CD4-positive, alpha-beta T cell treated with Interleukin-15 for 1 hour (primary cell): ENCODE measurements at places on chromosomes 3 and 15.
A peak's percentile ranks its signal among the peaks of the same experiment; 100 is the strongest.

GRCh38 chr3:99325402-99325801 is 313.0 kb upstream of the COL8A1 start:
- DNase-seq: no peak

DNA sequence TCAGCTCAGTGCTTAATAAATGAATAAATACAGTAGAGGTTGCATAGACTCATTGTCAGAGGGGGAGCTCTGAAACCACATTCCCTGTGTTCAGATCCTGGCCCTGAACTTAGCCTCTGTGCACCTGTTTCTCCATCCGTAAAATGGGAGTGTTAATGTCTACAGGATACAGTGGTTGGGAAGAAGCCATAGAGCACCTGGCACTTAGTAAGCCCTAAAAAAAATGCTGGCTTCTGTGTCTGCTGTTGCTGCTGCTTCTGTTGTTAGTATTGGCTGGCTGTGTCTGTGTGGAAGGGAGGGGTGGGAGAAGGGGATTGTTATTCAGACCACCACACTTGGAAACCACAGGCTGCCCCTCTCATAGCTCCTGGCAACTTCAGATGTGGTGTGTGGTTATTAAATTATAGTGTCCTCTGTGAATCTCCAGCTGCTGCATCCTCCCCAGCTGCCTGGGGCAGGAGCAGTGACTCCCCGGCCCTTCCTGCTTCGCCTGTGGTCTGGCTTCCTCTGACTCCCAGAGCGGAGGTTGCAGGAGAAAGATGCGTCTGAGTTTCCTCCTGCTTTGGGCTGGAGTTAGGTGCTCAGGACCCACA is 31.0 kb downstream of the FGD5 start:
- no peak for DNase-seq

- no peak for DNase-seq
These were observed 438.7 kb upstream of the C2CD4B start for GRCh38 chr15:62603742-62604141.

DNA sequence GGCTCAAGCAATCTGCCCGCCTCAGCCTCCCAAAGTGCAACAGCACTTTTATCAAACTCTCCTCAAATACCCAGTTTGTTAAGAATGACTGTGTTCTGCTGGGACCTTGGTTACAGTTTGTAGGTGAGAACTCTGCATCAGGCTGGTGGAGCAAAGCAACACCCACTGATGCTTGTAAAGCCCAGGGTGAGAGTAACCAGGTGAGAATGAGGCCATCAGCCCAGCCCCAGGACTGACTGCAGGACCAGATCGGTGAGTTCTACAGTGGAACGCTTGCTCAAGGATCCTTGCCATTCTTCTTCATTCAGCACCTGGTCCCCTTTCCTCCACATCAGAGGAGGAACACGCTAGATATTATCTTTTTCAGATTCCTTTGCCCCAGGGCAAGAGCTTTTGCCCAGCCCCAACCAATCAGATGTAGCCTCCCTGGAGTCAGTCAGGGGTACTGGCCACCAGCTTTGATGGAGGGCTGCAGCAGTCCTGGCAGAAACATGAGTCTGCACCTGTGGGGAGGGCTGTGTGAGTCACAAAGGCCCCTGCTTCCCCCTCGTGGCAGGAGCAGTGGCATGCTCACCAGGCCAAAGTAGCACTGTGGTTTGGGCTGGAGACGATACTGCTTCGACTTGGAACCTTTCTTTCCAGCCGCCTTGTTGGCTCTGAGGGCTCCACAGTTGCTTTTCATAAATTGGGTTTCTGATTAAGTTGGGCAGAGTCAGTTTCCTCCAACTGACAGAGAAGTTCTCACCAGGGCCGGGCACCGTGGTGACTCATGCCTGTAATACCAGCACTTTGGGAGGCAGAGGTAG is 3.5 kb upstream of the SHISA5 start:
- DNase-seq: peak; percentile 80

- DNase-seq: no peak
These were observed 49.4 kb downstream of the ITGB5 start for GRCh38 chr3:124837730-124838186.

GRCh38 chr15:43939070-43939469 is 112.3 kb downstream of the WDR76 start:
- DNase-seq: no peak

DNA sequence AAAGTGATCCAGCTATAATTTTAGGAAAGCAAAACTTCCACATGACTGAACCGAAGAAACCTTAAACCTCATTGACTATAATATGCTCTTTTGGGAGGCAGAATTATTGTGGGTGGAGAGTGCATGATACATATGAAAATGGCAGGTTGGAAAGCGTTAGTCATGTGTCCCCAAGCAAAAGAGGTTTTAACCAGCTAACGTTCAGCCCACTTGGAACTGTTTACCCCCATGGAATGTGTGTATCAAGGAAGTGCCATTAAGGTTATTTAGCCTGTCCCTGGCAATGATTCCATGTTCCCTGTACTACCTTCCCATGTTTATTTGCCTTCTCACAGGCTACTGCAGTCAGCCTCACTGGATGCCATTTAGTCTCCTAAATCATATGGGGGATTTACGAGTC is 44.1 kb upstream of the LRRC58 start:
- DNase-seq: no peak

GRCh38 chr3:48214225-48214624 is 9.1 kb upstream of the CAMP start:
- DNase-seq: no peak

GRCh38 chr3:14757153-14757700 is 61.5 kb upstream of the FGD5 start:
- no peak for DNase-seq

DNA sequence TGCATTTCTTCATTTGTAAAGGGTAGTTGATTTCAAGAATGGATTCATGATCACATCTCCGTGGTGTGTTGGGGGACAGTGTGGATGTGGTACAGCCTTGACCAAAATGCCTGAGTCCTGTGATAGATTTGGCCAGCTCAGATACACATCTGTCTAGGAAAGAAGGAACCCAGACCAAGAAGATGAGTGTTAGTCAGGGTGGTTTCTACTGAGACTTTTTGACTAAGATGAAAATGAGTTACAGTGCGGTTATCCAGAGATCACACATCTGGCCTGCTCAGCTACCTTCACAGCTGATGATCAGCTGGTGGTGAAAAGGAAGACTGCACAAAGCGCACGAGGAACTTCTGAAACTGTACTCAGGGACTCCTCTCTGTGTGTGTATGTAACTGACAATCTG is 68.0 kb downstream of the FNDC3B start:
- DNase-seq: peak; percentile 57

DNA sequence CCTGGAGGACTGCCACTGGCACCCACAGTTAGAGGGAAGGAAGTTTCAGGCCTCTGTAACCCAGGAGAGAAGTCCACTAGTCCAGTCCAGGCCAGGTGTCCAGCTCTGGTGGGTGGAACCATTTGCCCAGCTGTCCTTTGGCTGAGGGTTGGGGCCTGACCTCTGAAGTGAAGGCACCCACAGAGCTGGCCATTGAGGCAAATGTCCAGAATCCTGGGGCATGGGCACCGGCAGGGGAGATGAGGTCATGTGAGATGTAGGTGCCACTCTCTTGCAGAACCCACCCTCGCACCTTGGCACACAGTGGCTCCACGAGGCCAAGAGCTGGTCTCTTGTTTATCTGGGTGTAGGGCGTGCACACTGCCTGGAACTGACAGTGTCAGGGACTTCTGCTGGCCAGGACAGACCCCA is 162.8 kb downstream of the SMAD6 start:
- no peak for DNase-seq

GRCh38 chr3:125163739-125164601 is 48.6 kb downstream of the SLC12A8 start:
- DNase-seq: no peak

GRCh38 chr15:31472636-31473384 is 146.2 kb downstream of the KLF13 start:
- peak; percentile 45 for DNase-seq

GRCh38 chr3:146554151-146554760 is 9.8 kb upstream of the PLSCR1 start:
- DNase-seq: no peak

GRCh38 chr3:51673802-51674654 is 3.0 kb downstream of the TEX264 start:
- DNase-seq: no peak

DNA sequence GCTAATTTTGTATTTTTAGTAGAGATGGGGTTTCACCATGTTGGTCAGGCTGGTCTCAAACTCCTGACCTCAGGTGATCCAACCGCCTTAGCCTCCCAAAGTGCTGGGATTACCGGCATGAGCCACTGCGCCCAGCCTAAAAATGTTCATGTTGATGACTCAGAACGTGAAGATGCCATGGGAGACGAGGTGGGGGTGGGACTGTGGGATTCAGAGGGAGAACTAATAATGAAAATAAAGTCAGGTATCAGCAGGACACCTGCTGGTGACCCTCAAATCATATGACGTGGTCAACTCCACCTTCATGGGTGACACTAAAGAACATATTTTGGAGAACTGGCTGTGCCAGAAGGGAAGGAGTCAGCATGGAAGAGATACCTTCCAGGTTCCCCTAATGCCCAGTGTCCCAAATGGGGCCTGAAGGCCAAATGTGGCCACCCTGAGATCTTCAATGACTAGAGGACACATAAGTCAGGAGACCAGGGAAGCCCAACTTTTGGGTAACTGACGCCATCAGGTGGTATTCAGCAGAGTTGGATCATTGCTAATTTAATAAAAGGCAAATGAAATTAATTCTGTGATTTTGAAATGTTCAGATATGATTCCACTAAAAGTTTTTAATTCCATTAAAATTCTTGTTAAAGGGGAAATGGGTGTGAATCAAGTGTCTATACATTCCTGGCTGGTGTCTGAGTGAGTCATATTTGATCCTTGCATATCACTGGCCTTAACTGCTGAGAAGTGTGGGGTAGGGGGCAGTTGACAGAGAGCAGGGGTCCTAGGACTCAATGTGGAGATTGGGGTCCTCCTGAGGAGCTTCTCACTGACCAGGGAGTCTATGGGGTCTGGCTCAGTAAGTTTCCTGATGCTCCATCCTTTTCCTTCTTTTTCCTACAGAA is 88.6 kb upstream of the GSK3B start:
- DNase-seq: no peak

GRCh38 chr3:190988102-190988501 is 125.6 kb upstream of the GMNC start:
- no peak for DNase-seq

GRCh38 chr3:4494895-4495264 is 1.7 kb downstream of the ITPR1 start:
- no peak for DNase-seq

DNA sequence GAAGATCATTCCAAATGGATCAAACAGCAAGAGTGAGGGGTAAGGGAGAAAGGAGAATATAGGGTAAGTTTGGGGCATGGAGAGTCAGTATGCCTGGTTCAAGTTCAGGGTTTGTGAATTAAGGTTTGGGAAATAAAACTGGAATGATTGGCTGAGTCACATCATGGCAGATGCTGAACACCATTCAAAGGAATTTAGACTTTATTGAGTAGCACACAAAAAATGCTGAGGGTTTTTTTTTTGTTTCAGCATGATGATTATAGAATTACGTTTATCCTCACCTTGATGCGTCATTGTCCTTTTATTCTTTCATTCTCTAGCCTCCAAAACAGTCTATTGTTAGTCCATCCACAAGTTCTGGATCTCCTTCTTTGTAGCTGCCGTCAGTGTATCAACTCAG is 220.0 kb upstream of the UMPS start:
- no peak for DNase-seq

DNA sequence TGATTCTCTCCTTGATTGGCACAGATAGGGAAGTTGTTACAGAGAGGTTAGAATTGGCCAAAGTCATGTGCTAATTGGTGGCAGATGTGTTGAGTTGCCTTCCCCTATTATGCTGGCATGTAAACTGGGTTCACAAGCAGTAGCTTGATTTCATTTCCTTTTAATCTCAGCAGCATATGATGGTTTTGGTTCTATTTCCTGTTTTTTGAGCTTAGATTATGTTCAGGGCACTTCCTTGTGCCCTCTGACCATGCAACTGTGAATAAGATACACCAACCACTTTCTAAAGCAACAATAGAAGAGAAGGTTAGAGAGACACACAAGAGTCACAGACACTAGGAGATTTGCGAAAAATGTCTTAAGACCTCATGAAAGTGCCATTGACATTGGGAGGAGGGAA is 16.5 kb downstream of the HPS3 start:
- peak; percentile 33 for DNase-seq

DNA sequence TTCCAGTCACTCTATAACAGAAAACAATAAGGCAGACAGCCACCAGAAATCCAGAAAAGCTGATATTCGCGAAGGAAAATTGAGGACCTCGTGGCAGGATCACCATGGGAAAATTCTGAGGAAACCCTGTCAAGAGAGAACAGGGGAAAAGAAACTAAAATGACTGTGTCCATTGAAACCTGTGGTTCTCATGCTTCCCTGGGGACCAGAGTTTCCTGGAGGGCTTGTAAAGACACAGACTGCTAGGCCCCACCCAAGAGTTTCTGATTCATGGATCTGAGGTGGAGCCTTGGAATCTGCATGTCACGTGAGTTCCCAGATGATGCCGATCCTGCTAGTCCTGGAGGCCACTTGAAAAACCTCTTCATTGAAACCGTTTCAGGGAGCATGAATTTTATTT is 420.5 kb downstream of the EPHB1 start:
- DNase-seq: no peak

DNA sequence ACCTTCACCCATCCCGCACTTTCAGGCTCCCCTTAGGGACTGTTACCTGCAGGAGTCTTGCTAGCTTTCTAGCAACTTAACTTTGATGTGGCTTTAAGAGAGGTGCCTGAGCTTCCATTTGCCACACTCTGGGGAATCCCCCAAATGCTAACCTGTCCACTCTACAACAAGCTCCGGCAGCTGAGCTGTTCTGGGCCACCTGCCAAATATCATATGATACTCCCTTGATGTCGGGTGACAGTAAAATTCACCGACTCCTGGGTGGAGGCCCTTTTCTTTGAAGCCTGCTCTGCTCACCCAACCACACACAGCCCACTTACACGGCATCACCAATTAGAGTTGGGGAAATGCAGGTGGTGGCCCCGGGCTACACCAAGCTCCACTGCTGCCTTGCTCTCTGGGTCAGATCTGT is 38.0 kb upstream of the XCR1 start:
- peak; percentile 88 for DNase-seq

GRCh38 chr3:29083676-29084075 is 197.2 kb upstream of the RBMS3 start:
- no peak for DNase-seq
